CD4-positive, alpha-beta T cell treated with Interleukin-6 for 4 hours (primary cell): ENCODE measurements at places on chromosomes 11 and 22.

DNA sequence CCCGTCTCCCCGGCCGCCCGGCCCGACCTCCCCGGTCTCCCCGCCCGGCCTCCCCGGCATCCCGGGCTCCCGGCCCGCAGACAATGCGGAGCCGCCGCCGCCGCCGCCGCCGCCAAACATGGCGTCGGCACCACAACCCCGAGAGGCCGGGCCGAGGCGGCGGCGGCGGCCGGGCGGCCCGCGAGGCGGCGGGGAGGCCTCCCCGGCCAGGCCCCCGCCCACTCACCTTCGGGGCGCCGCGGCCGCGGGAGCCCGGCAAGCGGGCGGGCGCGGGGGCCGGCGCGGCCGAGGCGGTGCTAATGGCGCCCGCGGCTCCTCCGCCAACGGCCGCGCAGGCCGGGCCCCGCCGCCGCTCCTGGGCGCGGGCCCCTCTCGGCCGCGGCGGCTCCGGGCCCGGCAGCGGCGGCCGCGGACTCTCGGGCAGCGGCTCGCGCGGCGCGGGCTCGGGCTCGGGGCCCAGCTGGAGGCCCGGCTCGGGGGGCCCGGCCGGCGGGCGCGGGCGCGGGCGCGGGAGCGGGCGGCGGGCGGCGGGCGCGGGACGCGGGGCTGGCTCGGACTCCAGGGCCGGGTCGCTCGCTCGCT is 311 bp downstream of the BRD1 start:
- DNase-seq, result peak; percentile 37

DNA sequence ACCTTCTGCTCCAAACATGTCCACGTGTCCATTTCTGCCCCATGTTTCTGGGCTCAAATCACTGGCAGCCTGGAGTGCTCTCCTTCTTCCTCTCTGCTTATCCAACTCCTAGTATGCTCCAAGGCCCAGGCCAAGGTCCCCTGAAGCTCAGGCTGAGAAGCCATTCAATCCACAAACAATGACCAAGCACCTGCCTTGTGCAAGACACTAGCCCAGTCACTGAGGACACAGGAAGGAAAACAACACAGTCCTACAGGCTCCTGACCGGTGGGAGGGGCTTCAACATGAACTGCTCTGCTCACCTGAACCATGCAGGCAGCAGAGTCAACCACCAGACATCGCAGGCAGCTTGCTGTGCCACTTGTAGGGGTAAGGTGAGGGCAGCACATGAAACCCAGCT is 93.6 kb downstream of the RPL27A start:
- DNase-seq, result no peak

- no peak for DNase-seq
Observed at GRCh38 chr11:90593099-90593498, 370.2 kb upstream of the CHORDC1 start.

DNA sequence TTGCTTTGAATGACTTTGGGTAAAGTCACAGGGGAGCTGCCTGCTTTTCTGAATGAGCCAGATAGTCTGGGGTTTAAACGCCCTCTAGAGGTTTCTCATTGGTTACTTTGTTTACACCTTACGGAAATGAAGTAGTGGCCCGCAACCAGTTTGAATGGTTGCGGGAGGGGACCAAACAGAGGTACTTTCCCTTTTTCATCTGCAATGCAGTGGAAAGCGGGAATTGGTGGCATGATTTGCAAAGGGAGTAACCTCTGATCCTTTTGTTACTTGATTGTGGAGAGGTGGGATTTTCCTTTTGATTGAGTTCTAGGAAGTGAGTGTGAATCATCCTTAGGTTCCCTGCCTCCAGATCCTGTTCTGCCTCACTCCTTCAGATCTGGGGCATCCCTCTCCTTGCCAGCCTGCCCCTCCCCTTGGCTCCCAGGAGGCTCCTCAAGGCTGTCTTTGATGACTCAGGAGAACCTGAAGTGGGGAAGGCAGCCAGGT is 15.9 kb upstream of the GLYATL1 start:
- DNase-seq, result no peak

GRCh38 chr11:44159848-44160721 is 64.6 kb downstream of the EXT2 start:
- no peak for DNase-seq

GRCh38 chr11:121503051-121503450 is 50.3 kb upstream of the SORL1-AS1 start:
- DNase-seq, result no peak

DNA sequence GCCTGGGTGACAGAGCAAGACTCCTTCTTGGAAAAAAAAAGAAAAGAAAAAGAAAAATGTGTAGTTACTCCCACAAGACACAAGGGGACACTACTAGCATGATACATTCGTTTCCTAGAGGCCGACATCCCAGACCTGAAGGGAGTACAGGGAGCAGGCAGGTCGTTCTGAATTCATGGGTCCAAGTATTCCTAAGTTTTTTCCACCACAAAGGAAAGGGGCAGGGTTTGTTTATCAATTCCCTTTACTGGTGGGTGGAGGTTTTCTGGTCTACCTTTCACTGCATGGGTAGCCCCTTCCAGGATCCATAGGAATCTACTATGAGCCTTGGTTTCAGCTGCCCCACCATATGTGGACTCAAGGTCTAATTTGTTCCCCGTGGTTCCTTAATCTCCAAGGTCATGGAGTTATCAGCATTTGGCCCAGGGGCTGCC is 11.8 kb downstream of the TIGD3 start:
- DNase-seq, result peak; percentile 47

GRCh38 chr22:29623553-29624169 is 20.2 kb downstream of the NF2 start:
- DNase-seq, result peak; percentile 21

DNA sequence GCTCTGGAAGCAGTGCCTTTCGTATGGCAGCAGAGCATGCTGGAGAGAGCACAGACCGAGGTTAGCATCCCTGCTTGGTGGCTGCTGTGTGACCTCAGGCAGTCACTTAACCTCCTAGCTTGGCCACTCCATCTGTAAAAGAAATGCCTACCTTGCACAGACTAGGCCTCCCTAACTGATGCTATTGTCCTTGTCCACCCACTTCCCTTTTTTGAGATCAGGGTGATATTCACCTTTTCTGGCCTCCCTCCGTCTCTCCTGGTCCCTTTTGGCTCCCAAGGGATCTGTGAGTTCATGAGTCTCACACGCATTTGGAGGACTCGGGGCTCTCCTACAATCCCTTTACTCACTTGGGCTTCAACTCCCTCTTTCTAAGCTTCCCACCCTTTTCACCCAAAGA is 37.2 kb downstream of the TECTA start:
- no peak for DNase-seq

DNA sequence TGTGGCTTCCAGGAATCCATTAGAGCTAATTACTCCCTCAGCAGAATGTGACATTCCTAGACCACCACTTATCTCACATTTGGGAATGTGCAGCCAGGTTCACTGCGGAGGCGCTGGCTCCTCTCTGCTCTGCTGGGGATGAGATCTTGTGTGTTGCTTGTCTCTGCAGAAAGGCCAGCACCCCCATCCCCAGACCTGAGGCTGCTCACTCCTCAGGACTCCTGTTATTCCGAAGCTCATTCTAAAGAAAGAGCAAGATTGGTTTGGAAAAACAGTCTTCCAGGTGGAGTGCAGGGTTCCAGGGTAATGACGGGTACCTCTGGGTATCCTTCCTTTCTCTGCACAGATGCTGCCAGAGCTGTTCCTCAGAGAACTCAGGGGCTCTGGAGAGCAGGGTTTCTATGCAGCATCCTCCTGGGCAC is 20.8 kb downstream of the RSPH14 start:
- DNase-seq, result no peak

DNA sequence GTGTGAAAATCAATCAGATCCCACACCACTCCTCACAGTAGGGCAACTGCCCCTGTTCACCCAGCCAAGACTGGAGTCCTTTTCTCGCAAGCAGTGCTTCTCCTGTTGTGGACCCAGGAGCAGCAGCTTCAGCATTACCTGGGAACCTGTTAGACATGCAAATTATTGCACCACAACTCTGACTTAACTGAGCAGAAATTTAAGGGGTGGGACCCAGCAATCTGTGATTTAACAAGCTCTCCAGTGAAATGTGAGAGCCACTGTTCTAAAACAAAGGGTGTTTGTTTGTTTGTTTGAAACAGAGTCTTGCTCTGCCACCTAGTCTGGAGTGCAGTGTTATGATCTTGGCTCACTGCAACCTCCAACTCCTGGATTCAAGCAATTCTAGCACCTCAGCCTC is 591.4 kb downstream of the SOX6 start:
- no peak for DNase-seq

DNA sequence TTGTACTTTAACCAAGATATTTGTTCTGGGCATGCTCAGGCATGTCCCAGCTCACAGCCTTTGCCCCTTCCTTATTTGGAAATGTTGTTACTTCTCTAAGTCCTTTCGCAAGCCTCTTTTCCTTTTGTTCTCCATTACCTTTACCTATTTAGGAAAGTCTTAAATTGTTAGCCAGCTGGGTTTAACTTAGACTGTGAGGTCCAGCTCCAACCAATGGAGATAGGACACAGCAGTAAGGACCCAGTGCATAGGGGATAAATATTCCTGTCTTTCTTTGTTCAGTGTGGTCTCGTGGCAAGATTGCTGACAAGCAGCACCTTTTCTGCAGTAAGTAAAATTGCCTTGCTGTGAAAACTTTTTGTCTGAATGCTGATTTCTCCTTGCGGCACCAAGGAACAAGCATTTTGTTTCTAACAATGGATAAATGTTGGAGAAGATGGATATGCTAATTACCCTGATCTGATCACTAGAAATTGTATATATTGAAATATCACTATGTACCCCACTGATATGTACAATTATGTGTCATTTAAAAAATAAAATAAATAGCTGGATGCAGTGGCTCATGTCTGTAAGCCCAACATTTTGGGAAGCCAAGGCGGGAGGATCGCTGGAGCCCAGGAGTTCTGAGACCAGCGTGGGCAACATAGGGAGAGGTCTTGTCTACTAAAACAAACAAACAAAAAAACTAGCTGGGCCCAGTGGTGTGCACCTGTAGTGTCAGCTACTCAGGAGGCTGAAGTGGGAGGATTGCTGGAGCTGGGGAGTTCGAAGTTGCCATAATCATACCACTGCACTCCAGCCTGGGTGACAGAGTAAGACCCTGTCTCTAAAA is 31.9 kb upstream of the FTH1 start:
- DNase-seq, result no peak

- DNase-seq, result no peak
Observed at GRCh38 chr11:11940551-11940950, 67.9 kb downstream of the DKK3 start.

DNA sequence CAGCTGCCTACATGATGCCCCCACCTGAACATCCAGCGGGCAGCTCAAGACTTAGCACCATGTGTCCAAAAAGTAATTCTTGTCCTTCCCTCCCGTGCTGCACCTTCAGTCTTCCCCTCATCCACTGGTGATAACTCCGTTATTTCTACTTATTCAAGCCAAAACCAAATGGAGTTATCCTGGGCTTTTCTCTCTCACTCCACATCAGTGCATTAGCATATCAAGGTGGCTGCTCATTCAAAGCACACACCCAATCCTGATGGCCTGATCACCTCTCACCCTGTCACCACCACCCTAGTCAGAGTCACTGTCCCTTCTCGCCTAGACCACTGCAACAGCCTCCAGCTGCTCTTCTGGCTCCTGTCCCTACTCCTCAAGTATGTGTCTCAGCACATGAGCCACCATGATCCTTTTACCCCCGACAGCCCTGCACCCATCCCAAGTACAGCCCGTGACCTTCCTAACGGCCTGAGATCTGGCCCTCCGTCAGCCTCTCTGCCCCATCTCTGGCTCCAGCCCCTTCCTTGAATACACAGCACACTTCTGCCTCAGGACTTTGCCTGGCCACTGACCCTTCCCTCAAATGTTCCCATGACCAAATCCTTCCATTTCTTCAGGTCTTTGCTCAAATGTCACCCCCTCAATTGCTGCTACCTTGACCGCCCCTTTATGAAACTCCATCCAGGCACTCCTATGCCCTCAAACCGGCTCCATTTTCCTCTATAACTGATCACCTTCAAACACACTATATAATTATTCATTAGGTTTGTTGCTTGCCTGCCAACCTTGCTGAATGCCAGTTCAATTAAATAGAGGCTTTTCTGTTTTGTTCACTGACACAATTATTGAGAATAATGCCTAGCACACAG is 19.7 kb upstream of the SLC25A1 start:
- no peak for DNase-seq

DNA sequence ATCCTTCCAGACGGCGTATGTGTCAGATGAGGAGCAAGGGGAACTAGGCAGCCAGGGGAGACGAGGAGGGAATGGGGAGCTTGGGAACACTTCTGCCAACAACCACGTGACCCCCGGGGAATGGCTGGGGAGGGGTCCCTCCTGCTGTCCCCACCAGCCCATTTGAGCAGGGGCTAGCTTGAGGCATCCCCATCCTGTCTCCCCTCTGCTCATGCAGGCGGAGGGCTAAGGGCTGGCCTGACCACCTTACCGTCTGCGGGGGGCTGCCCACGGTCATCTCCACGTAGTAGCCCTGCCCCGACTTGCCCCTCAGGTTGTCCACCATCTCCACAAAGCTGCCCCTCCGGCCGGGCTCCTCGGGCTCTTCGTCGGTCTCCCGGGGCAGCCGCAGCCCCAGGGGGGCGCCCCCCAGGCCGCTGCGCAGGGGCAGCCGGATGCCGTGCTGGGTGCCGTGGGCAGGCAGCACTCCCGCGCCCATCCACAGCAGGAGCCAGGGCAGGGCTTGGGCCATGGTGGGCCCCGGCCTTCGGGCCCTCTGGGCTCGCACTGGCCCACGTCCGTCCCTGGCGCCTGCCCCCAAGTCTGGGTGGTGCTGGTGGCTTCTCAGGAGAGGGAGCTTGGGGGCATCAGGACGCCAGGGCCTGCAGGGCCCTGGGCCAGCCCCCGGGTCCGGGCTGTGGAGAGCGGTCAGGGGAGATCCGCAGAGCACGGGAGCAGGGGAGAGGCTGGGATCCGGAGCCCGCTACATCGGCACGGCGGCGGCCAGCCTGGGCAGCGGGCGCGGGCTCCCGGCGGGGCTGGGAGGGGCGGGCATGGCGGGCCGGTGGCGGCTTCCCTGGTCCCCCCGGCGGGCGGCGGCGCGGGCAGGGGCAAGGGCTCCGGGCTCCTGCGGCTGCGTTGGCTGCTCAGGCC is 515 bp downstream of the BACE1 start:
- peak; percentile 25 for DNase-seq

- DNase-seq, result no peak
Observed at GRCh38 chr22:40485813-40486667, 115.6 kb downstream of the SGSM3 start.

DNA sequence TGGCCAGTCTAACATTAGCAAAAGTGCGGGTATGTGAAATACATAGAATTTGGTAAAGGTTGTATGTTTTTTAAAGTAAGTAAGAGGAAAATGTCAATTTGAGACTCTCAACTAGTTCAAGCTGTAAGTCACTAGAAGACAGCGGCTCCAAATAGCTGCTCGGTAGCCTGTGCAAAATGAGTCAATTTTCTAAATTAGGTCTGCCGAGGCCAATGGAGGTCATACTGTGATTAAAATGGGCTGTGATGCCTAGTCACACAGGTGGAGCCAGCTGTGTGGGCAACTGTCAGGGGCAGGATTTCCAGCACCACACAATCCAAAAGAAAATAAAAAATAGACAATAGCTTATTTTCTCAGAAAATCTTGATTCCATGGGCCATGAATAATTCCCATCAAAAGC is 32.3 kb downstream of the KCNA4 start:
- DNase-seq, result no peak

DNA sequence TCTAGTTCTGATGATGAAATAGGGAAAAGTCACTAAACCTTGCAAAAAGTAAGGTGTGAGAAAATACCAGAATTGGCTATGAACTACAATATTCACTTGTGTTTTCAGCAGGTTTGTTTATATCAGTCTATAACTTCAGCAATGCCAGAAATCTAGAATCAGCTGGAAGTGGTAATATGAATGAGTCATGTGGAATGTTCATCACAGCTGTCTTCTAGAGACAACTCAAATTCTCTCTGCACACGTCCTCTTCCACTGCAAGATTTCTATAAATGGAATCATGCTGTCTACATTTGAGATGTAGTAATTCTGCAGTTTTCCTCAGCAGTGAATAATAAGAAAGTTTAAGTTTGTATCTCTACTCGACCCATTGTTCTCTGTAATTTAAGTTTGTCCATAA is 89.9 kb downstream of the OR4A15 start:
- no peak for DNase-seq
